ENCODE measurements at places on chromosomes 13 and 19. TPM values are rescaled to one million over a fixed set of nuclear protein-coding genes. Genes with fewer than 3 reads are reported as not detected.

N4BP2L1 gene
- 2.7 TPM for total RNA-seq

ZNF628 gene
- 0.69 TPM for total RNA-seq

ZNF570 gene
- 9.9 TPM for total RNA-seq

CYP2A13 gene
- not detected for total RNA-seq

CD37 gene
- not detected for total RNA-seq

RNF225 gene
- total RNA-seq, result 0.17 TPM

CGB5 gene
- not detected for total RNA-seq

UBE2M gene
- 80.7 TPM for total RNA-seq

MIR17HG gene
- 3.3 TPM for total RNA-seq

SWSAP1 gene
- 0.47 TPM for total RNA-seq

KIRREL2 gene
- not detected for total RNA-seq

SACS gene
- 70.0 TPM for total RNA-seq

KIR2DL4 gene
- not detected for total RNA-seq

STAP2 gene
- 6.6 TPM for total RNA-seq

ITGBL1 gene
- 183 TPM for total RNA-seq

PSG6 gene
- total RNA-seq, result not detected

SIGLEC9 gene
- not detected for total RNA-seq

ZNF497 gene
- 0.79 TPM for total RNA-seq

FAM187B gene
- not detected for total RNA-seq
